ENCODE measurements at places on chromosomes 11 and 22.

DNA sequence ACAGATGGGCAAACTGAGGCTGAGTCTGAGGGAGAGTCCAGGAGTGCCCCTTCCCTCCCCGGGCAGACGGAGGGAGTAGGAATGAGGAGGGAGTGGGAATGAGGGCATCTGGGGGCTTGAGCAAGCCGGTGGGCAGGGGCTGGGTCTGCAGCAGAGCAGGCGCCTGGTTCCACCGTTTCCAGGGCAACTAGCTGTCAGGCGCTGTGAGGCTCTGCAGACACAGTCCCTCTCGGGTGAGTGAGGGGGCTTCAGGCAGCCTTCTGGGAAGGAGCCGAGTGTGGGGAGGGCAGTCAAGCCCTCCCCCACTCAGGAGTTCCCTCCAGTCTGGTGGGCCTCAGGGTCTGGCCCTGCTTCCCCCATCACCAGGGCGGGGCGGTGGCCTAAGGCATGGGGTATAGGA lies 19.0 kb downstream of the TMEM258 start:
- DNase-seq: no peak

GRCh38 chr11:60363542-60364470 lies 14.5 kb upstream of the MS4A7 start:
- DNase-seq: no peak

DNA sequence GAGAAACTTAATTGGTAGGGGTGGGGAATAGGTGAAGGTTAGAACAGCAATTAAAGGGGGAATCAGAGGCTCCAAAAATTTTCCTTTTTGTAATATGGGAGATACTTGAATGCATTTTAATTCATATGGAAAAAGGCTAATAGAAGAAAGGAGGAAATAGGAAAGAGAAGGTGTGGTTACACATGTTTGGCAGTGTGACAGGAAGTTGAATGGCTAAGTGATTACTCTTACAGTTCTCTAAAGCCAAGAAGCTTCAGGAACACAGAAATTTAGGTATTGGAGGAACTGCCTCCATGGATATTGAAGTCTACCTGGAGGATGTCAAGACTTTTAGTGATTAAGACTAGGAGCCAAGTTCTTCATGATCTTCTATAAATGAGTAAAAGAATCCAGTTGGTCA lies 6.3 kb downstream of the NXPE2 start:
- DNase-seq: no peak

DNA sequence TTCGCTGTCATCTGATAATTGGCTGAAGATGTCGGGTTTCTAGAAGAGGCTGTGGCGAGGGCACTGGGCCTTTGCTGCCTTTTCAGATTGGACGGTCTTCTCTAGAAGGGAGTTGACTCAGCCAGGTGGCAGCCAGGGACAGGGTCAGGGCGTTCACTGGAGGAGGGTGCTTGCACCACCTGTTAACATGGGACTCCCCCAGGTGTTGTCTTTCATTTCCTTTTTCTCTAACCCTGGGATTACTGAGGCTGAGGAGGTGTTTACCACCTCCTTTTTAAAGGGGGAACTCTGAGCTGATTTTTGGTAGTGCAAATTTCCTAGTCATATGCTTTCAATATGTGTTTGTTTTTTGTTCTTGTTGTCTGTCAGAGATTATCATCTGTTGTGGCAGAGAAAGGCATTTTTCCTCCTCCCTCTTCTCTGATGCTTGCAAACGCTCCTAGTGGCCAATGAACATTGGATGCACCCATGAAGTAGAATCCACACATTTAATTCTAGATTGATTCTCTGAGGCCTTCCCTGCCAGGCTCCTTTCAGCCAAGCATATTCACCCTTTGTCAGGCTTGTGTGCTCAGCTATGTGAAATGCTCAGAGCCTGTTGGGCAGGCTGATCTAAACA lies 54.1 kb downstream of the LDLRAD3 start:
- no peak for DNase-seq

Measured in stimulated activated CD4-positive, alpha-beta T cell treated with anti-CD3 and anti-CD28 coated beads, Interleukin-15, amount 100 ng/mL, for 1 hour (primary cell).